ENCODE measurements at places on chromosomes 3 and 15. TPM values are rescaled to one million over a fixed set of nuclear protein-coding genes. Genes with fewer than 3 reads are reported as not detected.

- DNase-seq = no peak
- no peaks in the 10 kb centered on the region for H3K4me1 ChIP-seq
- peaks cover 4% of the 10 kb centered on the region for H3K27me3 ChIP-seq
- H3K36me3 ChIP-seq = no peaks in the 10 kb centered on the region
- H3K4me3 ChIP-seq = no peak overlapping the region
- H3K27ac ChIP-seq = no peak overlapping the region
Observed at GRCh38 chr15:88400084-88400483, 67.1 kb downstream of the MRPL46 start.

DNA sequence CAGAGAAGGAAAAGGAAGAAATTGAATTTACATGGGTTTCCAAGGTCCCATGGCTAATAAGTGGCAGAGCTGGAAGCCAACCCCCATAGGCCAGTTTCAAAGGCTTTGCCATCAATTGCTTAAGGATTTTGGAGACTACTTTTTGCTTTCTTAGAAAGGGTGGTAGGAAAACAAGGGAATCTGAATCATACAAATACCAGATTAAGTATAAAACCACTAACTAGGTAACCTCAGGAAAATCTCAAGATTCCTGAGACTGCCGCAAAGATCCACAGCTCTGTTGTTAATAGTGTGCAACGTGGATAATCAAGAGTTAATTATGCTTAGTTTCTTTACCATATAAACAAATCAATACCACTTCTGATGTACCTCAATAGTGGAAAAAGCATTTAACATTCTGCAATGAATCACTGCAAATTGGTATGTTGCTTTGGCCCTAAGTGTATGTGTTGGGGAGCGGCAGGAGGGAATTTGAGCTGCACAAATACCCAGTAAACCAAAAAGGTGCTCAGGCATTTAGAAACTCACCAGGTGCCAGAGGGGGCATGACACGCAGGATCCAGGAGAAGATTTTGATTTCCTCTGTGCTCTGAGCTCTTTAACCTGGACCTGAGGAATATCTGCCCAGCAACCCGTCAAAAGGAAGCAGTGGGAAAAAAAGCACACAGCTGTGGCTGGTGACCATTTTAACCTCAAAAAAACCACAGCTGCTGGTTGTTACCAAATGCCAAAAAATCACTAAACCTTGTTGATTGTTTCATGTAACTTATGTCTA lies 22.0 kb downstream of the AADAC start:
- H3K27me3 ChIP-seq = no peaks in the 10 kb centered on the region
- no peak overlapping the region for H3K4me3 ChIP-seq
- no peak overlapping the region for H3K27ac ChIP-seq
- H3K4me1 ChIP-seq = peaks cover 10% of the 10 kb centered on the region
- H3K36me3 ChIP-seq = no peaks in the 10 kb centered on the region
- no peak for DNase-seq

DNA sequence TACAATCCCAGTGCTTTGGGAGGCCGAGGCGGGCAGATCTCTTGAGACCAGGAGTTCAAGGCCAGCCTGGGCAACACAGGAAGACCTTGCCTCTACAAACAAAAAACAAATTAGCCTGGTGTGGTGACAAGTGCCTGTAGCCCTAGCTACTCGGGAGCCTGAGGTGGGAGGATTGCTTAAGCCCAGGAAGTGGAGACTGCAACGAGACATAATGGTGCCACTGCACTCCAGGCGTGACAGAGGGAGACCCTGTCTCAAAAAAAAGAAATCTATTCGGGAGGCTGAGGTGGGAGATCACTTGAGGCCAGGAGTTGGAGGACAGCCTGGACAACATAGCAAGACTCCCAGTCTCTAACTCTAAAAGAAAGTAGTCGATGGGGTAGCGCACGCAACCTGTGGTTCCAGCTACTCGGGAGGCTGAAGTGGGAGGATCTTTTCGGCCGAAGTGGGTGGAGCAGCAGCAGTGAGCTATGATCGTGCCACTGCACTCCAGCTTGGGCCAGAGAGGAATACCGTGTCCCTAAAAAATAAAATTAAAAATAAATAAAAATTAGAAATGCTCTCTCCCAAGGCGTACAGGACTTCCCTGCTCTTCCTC lies 775 bp downstream of the C3orf33 start:
- no peaks in the 10 kb centered on the region for H3K36me3 ChIP-seq
- H3K4me3 ChIP-seq = peak overlapping the region; percentile 65
- H3K27me3 ChIP-seq = no peaks in the 10 kb centered on the region

DNA sequence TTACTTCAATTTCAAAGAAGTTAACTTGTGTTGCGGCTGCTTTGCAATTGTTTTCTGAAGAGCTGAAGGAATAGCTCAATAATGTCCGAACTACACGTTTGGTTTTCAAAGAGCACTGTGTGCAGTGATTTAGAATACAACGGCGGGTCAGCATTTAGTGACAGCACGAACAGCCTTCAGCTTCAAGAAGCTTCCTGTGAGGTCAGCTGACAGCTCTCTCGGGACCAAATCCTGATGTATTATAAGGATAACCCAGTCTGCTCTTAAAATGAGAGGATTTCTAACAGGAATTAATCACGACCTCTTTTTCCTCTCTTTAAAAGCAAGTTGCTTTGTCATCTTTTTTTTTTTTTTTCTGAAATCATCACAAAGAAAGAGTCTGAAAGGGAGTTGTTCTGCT lies 97.9 kb upstream of the UNC13C start:
- H3K4me3 ChIP-seq = no peak overlapping the region
- H3K27me3 ChIP-seq = no peaks in the 10 kb centered on the region
- no peak overlapping the region for H3K27ac ChIP-seq
- no peaks in the 10 kb centered on the region for H3K36me3 ChIP-seq
- no peak for DNase-seq

C3orf22 gene
- total RNA-seq = not detected

ZNF80 gene
- total RNA-seq = not detected

Measured in body of pancreas (tissue), 4 donors.